Esophagus squamous epithelium (tissue), 5 donors: ENCODE measurements at places on chromosomes 3 and 15.

- DNase-seq, result no peak
Observed at GRCh38 chr3:195070336-195070735, 200.6 kb downstream of the XXYLT1 start.

- no peak for DNase-seq
Observed at GRCh38 chr3:139738697-139739096, 60.9 kb upstream of the NMNAT3 start.

DNA sequence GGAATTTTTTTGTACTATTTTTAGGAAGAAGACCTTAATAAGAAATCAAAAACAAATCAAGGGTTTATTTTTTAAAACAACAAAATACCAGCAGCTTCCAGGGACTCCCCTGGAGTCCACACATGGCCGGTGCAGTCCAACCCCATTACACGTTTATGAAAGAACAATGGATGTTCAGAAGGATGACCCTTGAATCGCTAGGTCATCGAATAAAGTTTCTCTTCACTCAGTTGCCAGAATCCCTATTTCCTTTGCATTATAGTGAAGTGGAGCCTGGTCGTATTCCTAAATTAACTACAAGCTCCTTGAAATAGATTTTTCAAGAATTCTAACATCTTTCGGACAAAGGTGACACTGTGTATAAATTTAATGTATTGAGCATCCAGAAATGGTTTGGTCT lies 95.1 kb downstream of the BDH1 start:
- no peak for DNase-seq

GRCh38 chr15:80991421-80991820 lies 1.8 kb upstream of the MESD start:
- DNase-seq, result no peak

DNA sequence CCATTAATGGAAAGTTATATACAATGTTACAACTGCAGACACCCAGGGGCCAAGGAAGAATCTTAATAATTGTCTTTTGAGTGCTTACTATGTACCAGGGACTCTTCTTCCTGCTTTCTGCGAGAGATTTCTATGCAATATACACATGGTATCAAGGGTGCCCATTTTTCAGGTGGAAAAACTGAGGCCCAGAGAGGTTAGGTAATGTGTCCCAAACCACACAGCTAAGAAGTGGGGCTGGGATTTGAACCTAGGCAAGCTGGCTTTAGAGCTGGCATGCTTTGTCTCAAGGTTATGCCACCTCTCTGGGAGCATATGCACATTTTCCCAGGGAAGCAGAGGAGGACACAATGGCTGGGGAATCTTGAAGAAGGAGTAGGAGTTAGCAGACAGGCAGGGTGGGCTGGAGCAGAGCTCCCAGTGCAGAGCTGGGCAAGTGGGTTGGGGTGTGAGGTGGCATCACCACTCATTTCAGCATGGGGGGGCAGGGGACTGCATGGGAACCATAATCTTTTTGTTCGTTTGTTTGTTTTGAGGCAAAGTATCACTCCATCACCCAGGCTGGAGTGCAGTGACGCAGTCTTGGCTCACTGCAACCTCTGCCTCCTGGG lies 339.8 kb upstream of the LRRFIP2 start:
- no peak for DNase-seq

- no peak for DNase-seq
Observed at GRCh38 chr3:142929109-142929508, 34.4 kb downstream of the PAQR9 start.

DNA sequence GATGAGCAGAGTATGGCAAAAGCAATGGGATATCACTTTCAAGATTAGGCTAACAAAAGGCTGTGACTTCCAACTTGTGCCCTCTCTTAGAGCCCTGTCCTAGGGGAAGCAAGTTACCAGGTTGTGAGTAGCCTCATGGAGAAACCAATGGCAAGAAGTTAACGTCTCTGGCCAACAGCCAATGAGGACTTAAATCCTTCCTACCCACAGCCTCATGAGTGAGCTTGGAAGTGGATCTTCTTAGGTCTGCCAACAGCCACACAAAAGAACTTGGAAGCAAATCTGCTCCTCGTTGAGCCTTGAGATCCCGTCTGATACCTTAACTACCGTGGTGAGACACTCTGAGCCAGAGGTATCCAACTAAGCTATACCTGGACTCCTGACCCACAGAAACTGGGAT lies 5.7 kb downstream of the NME9 start:
- DNase-seq, result no peak

DNA sequence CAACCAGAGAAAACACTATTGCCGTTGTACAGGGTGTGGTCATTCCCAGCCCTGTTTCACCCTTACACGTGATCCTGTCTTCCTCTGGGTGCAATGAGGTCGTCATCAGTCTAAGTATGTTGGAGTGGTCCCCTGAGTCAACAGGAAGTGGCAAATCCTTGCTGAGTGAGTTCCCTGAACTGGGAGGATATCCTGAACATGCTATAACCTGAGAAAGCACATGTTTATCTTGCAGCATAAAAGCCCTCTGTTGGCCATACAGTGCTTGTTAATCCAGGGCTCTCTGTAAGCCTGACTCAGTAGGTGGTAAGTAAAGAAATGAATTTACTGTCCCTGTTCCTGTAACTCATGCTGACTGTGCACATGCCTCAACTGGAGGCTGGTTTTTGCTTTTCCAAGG lies 477.8 kb upstream of the RGMA start:
- no peak for DNase-seq

DNA sequence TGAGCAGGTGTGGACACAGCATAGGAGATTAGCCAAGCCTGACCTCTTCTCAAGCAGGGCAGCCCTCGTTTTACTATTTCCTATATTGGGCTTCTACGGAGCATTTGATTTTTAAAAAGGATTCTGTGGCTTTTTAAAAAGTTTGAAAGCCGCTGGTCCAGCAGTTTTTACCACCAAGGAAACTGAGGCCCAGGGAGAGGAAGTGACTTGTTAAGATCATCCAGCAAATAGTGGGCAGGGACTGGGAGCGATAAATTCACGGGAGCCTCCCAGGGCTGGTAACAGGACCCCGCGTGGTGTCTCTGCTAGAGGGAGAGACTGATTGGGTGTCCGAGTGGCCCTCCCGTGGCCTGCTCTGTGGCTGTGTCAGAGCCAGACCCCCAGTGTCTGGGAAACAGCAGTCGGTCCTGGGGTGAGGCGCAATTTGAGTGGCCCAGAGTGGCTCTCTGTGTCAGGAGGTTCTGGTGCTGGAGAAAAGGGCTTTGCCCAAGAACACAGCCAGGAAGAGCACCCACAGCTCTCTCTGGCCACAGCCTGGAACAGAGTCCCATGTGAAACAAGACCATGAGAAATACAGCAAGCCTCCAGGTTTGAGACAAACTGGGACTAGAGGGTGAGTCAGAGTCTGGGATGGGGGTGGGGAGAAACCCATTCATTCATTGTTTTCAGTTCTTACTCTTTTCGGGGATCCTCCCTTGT lies 4.2 kb downstream of the FURIN start:
- DNase-seq, result no peak

DNA sequence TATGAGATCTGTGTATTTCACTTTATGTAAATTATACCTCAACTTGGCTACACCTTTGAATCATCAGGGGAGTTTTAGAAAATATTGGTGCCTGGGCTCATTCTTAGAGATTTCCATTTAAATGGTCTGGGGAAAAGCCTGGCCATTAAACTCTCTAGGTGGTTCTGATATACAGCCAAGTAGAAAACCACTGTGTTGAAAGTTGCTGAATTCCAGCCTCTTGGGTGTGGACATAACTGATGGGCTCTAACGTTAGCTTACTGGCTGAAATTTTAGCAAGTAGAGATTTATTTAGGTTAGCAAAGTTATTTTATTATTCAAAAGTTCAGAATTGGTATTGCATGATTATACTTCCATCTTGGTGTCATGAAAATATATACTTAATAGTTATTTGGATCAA lies 84.1 kb downstream of the ATG7 start:
- no peak for DNase-seq

DNA sequence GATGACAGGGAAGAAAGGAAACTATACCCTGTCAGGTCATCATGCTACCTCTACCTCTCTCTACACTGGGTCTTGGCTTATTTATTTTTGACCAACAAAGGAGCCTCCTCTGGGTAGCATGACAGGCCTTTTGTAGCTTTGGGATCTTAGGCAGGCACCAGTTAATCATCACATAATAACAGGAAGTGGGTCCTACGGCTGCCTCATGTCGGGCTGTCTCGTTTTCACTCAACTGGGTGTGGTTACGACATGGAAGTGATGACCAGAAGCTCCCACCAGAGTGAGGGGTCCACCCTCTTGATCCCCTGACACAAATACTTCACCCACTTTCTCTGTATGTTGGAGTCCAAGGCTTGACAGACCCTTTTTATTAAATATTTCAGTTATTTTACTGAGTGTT lies 105.3 kb downstream of the CD47 start:
- DNase-seq, result no peak

DNA sequence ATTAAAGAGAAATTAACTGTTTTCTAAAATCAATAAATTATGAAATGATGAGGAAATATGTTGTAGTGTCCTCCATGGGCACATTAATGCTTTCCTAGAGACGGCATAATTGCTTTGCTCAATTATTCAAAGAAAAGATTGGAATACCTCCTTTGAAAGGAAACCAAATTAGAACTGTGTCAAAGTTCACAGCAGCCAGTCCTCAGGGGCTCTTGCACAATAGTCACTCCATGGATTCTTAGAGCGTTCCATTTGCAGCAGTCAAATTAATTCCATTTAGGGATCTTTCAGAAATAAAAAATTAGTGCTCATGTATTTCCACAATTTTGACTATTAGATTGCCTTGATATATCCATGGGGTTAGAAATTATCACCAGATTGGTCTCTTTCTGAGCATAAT lies 841.6 kb upstream of the DPPA4 start:
- DNase-seq, result no peak
